ENCODE measurements at places on chromosomes 2 and 18. TPM values are rescaled to one million over a fixed set of nuclear protein-coding genes. Genes with fewer than 3 reads are reported as not detected.

The RNF138 gene
- 30.5 TPM for total RNA-seq

DNA sequence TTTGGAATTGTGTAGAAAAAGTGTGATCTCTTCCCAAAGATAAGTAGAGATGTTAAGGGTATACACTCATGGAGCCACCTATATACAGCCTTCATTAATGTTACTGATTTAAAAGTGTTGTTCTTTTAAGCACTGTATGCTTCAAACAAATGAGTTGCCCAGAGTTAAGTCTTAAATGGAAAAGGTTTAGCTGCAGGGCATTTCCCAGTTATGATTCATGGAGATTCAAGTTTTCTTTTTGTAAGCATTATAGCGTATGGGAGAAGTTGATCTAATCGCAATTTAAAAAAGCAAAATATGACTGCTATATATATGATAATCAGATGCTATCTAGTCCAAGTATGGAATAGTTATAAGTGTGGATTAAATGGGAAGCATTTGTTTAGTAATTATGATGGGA is 4.8 kb downstream of the PDK1 start:
- no peak for DNase-seq

GRCh38 chr2:216116418-216116817 is 7.3 kb downstream of the XRCC5 start:
- DNase-seq: no peak

DNA sequence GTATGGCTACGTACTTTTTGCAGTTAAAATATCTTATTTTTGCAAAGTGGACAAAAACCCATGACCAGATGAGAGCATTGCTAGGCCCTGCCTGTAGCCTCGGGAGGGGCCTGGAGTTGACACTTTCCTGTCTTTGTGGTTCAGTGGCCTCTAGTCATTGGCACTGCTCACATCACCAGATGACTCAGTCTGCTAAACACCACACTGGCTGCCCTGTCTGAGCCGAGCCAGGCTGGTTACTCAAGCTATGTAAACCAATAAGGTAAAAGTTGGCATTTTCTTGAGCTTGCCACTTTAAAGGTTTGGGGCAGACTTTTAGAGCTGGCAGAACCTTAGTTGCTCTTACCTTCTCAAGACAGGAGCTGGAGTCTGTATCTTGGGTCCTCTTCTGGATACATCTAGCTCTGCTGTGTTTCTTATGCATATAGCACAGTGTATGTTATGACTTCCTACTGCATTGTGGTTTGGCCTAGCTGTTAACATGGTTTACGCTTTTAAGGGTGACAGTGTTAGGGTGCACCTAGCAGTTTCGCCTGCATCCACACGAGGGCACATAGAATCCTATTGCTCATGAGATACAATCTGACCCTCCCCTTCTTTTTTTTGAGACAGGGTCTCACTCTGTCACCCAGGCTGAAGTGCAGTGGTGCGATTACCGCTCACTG is 76.4 kb downstream of the AP1S3 start:
- DNase-seq: no peak

- DNase-seq: peak; percentile 9
These were observed 1224.7 kb upstream of the CELF4 start for GRCh38 chr18:38790303-38790702.

GRCh38 chr2:202754936-202755335 is 116.6 kb downstream of the ICA1L start:
- DNase-seq: no peak

- DNase-seq: peak; percentile 22
These were observed 10.2 kb downstream of the PROKR1 start for GRCh38 chr2:68653538-68653982.

GRCh38 chr2:126219081-126219480 is 436.9 kb upstream of the GYPC start:
- no peak for DNase-seq

The NOSTRIN gene
- total RNA-seq: not detected

The PEX13 gene
- total RNA-seq: 24.8 TPM

DNA sequence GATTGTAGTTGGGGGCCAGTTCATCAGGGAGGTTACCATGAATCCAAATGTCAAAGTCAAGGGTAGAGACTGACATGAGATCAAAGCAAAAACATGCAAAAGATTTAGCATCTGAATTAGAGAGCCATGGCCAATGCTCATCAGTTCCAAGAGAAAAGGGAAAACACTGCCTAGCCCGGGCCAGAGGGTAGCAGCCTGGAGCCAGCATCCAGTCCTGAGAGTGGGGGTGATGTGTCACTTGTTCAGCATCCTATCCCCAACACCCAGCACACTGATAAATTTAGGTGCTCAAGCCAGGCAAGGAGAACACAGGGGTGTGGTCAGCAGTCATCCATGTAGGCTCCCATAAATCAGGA is 76.9 kb upstream of the PPP1CB start:
- no peak for DNase-seq

GRCh38 chr18:26448714-26449159 is 99.6 kb downstream of the KCTD1 start:
- DNase-seq: no peak

DNA sequence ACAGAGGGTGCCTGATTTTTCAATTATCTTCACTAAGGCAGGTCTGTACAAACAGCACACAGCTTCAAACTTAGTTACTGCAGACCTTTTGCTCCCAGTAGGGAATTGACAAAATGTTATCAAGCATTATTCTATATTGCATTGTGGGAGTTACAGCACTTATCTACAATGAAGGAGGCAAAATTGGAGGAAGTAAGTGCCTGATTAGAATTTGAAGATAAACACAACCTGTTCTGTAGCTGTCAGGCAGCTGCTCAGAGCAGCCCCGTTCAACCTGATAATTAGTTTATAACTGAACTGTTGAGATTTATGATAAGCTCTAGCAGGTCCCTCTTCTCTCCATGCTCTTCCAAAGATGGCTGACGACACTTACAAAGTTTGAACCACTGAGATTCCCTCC is 364.4 kb upstream of the CYRIA start:
- DNase-seq: no peak

- DNase-seq: no peak
These were observed 29.5 kb downstream of the BCL11A start for GRCh38 chr2:60523963-60524362.

The SP3 gene
- 76.2 TPM for total RNA-seq

The ASPRV1 gene
- 0.87 TPM for total RNA-seq

The LRATD1 gene
- total RNA-seq: 37.6 TPM

The TTC32 gene
- 9.4 TPM for total RNA-seq

The CTLA4 gene
- not detected for total RNA-seq

GRCh38 chr2:216607277-216607560 is 26.0 kb upstream of the IGFBP2 start:
- DNase-seq: no peak

- no peak for DNase-seq
These were observed 782.8 kb downstream of the PLCL1 start for GRCh38 chr2:198587240-198587639.

- DNase-seq: no peak
These were observed 33.6 kb downstream of the DGKD start for GRCh38 chr2:233387667-233388528.

GRCh38 chr18:512957-513356 is 12.5 kb upstream of the COLEC12 start:
- no peak for DNase-seq

The SOX11 gene
- 39.4 TPM for total RNA-seq

The SNTG2 gene
- total RNA-seq: 23.2 TPM

- no peak for DNase-seq
These were observed 79.6 kb downstream of the OSBPL6 start for GRCh38 chr2:178273787-178274360.

The DUSP19 gene
- 2.4 TPM for total RNA-seq

GRCh38 chr2:31083234-31083993 is 54.8 kb downstream of the GALNT14 start:
- no peak for DNase-seq

The NAT8 gene
- total RNA-seq: not detected

DNA sequence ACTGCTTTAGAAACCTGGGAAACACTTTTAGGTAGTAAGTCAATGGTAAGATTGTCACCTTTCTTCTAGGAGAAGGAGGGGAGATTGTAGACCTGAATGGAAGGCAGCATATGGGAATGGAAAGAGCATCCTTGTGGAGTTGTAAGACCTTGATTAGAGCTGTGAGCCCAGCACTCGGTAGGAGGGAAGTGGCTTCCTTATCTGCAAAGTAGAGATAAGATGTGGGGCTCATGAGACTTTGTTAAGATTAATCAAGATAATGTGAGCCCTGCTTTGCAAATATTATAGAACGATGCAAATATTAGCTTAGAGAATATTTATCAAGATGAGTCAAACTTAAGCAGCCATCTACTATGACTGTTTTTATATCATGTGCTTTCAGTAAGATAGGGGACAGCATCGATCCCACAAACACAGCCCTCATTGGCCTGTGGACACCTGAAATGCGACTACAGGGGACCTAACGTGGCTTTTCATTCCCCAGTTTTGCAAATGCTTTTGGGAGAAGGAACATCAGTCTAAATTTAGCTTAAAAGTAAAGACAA is 243.7 kb downstream of the LTBP1 start:
- DNase-seq: no peak

DNA sequence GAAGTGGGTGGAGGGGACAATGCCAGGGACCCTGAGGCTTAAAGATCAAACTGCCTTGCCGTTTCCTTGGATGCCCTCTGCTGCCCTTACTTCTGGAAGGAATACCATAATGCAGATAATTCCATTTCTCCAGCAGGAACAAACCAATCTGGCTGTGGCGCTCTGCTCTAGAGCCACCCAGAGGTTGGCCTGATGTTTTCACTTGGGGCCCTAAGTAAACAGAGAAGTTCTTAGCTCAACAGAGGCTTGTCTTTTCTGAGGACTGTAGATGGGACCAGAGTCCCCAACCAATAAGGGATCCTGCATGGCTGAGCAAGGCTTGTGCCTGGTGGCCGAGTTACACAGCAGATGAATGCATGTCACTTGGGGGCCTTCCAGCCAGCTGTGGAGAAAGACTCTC is 230.2 kb downstream of the ZBTB7C start:
- no peak for DNase-seq

- DNase-seq: no peak
These were observed 243.2 kb upstream of the KCNH7 start for GRCh38 chr2:163081754-163082153.

GRCh38 chr2:217787160-217787877 is 215.5 kb downstream of the TNS1 start:
- DNase-seq: no peak

The TDRD15 gene
- total RNA-seq: 0.05 TPM

The KDSR gene
- 23.9 TPM for total RNA-seq

The INHBB gene
- 4.7 TPM for total RNA-seq

- no peak for DNase-seq
These were observed 170.2 kb downstream of the PRKCE start for GRCh38 chr2:45821558-45822271.

- no peak for DNase-seq
These were observed 25.2 kb upstream of the HNMT start for GRCh38 chr2:137939026-137939425.

DNA sequence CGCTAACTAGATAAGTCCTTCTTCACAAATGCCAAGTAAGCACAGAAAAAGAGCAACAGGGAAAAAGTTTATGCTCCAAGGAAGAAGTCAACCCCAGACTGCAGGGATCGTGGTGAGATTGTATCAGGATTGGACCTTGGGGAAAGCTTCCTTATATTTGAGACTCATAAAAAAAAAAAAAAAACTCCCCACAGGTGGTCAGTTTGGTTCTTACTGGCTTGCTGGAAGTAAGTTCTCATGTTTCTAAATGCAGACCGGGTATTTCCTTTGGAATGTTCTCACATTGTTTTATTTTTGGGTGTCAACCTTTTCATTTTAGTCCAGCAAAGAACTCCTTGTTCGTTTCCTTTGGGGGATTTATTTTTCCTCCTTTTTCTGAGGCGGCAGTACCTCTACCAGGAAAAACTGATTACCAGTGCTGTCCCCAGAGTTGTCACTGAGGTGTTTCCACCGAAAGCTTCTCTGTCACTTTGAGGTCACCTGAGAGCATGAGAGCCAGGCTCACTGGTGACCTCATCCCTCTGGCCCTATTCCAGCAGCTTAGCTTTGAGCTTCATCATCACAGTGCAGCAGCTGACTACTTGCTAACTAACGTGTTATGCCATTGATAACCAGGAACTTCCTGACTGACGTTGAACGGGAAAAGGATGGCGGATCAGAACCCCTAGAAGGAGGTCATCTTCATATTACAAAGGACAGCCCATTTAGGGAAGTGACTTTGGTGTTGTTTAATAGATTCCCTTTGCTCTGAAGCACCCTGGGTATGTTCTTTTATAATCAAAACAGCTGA is 16.8 kb upstream of the ATP8B1 start:
- peak; percentile 5 for DNase-seq
